NCI-H82 (cell line): ENCODE measurements at places on chromosomes 4 and X.
A peak's percentile ranks its signal among the peaks of the same experiment; 100 is the strongest.

DNA sequence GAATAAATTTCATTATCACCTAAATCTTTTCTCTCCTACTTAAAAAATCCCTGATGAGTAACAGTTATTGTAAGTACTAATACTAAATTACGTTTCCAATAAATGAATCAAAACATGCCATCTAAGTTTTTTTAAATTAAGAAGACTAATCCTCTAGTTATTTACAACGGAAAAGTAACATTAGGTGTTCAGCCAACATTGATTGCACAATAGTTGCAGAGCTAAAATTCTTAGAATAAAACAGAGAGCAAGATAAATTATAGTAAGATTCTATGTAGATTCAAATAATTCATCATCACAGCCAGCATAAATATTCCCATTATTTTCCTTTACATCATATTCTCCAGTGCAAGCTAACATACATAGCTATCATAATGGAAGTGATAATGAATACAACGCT, 139.2 kb downstream of the HDX start:
- no peak for DNase-seq

DNA sequence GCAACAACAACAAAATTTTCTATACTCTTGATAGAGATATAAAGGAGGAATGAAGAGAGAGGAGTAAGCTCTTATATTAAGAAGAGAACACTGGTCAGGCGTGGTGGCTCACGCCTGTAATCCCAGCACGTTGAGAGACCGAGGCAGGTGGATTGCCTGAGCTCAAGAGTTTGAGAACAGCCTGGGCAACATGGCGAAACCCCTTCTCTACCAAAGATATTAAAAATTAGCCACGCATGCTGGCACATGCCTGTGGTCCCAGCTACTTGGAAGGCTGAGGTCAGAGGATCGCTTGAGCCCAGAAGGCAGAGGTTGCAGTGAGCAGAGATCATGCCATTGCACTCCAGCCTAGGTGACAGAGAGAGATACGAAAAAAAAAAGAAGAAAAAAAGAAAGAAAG, 102.4 kb downstream of the TEX11 start:
- DNase-seq: no peak

DNA sequence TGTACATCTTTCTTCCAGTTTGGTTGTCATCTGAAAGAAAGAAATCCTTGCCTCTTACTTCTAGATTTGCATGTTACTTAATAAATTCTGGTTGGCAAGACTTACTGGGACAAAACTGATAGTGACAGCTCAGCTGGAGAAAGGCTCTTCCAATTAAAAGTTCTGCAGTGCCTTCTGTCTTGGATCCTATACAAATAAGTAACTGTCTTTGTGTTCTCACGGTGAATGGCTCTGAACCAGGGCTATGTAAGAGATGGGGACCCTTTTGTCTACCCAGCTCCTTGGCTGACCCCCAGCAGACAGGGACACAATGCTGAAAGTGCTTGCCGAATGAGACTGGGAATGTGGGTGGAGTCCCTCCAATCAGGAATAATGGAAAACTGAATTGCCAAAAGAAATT, 89.5 kb downstream of the AASDH start:
- no peak for DNase-seq

GRCh38 chr4:54217642-54218495, 11.2 kb upstream of the PDGFRA start:
- peak; percentile 76 for DNase-seq
